AG20443 (cell line): ENCODE measurements at places on chromosomes 7 and 10.

DNA sequence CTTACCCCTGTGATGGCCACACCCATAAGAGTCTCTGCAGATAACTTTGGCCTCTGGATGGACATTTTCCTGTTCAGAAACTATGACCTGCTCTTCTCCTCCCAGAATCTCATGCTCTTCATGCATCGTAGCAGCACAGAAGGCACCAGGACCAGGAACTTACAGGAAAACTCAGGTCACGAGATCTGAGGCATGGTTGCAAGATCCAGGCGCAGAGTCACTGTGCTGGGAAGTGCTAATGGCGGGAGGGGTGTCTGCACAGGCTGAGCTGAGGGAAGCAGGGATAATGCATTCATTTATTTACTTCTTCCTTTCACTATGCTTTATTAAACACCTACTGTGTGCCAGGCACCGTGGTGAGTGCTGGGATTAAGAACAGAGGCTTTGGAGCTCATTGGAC is 48.2 kb upstream of the LOXL4 start:
- no peak for DNase-seq

GRCh38 chr10:62578301-62578700 is 204.1 kb downstream of the ZNF365 start:
- no peak for DNase-seq

- peak; percentile 84 for DNase-seq
Measured at GRCh38 chr10:29807163-29807806, 172.5 kb upstream of the SVIL start.

GRCh38 chr10:48307711-48308018 is 1.2 kb downstream of the MAPK8 start:
- DNase-seq: no peak

DNA sequence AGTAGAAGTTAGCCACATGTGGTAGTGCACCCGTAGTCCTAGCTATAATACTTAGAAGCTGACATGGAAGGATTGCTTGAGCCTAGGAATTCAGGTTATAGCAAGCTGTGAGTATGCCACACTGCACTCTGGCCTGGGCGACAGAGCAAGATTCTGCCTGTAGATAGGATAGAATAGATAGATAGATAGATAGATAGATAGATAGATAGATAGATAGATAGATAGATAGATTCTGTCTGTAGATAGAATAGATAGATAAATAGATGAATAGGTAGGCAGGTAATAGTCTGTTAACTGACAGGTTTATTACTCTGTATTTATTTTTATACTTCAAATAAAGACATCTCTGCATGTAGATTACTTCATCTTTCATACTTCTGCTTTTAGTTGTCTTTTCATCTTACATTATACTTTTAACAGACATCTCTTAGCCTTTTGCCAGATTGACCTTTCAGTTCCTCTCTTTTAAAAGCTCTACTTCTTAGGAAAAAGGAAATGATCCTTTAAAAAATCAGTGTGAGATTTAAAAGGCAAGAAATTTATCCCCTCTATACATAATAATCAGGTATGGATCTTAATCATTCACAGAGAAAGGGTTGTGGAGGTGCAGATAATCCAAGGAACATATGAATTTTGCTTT is 31.8 kb downstream of the CCAR1 start:
- DNase-seq: no peak

DNA sequence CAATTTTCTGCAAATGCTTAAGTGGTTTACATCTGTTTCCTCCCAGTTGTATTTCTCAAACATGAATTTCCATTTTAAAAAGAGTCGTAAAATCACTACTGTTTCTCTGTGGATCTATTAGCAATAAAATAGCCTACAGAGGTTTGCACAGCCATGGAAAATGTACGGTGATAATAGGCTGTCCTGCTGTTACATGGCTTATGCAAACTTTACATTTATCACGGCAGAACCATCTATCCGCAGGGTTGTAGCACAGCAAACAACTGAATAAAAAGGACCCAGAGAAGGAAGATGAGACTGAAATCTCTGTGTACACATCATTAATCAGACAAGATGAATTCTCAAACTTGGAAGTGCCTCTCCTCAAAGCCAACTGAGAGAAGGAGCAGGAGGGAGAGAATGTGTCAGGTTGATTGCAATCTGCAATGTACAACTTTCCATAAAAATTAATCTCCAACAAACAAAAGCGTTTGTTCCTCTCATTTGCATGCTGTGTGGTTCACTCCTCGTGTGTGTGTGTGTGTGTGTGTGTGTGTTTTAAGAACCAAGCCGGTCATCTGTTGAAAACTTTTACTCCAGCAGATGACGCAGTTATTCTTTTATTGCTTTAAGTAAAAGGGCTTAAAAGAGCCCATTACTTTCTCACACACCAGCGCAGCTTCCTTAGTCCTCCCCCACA is 279.3 kb downstream of the SKAP2 start:
- no peak for DNase-seq

DNA sequence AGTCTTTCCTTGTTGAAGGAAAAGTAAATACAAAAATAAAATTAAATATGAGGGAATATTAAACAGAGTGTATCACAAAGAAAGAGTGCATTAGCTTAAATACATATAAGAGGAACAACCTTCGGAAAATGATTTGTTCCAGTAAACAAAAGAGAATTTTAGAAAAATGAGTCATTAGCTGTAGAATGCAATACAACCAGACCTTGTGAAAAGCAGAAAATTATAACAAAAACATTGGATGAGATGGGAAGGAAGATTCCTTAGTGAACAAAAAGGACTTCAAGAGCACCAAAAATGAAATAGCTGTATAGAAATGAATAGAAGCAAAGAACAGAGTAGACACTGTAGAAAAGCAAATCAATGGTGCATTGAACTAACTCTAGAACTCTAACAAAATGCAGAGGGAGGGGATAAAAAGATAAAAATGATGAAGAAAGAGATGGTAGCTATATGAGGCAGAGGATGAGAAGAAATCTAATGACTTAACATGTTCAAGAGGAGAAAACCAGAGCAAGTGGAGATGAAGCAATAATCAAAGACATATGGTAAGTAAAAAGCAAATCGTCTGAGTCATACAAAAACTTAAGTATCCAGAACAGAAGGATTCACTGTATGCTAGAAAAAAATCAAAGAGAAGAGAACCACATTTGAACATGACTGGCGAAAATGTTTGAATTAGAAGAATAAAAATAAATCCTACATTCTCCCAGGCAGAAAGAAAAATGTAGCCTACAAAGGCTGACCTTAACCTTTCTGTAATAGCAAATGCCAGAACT is 190.5 kb downstream of the TMEM26 start:
- DNase-seq: peak; percentile 62

DNA sequence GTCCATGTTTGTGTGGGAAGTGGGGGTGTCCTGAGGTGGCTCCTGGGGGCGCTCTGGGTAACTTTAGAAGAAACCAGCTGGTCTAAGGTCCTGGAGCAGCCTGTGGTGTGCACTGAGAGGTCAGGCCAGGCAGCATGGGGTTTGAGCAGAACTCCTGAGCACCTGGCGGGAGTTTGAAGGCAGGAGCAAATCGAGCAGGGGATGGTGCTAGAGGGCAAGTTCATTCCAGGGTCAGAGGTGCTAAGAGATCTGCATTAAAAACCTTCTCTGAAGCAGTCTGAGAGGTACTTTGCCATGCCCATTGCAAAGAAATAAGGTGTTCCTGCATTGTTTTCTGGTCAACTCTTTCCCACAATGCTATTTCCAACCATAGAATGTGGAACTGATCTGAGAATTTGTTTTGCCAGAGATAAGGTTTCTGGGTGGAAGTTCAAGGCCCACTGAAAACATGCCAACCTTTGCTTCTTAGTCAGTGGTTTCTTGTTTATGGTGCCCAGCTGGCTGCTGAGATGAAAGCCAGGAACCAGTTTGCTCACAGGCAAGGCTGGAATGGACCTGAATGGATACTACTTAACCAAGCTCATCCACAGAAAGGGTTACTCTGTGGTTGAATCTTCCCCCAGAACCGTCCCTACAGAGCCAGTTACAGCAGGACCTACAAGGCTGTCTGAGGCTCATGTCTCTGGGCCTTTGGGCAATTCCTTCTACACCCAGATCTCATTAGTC is 136.3 kb upstream of the TMEM72 start:
- DNase-seq: peak; percentile 19

GRCh38 chr10:20091698-20092097 is 275.5 kb downstream of the PLXDC2 start:
- no peak for DNase-seq

DNA sequence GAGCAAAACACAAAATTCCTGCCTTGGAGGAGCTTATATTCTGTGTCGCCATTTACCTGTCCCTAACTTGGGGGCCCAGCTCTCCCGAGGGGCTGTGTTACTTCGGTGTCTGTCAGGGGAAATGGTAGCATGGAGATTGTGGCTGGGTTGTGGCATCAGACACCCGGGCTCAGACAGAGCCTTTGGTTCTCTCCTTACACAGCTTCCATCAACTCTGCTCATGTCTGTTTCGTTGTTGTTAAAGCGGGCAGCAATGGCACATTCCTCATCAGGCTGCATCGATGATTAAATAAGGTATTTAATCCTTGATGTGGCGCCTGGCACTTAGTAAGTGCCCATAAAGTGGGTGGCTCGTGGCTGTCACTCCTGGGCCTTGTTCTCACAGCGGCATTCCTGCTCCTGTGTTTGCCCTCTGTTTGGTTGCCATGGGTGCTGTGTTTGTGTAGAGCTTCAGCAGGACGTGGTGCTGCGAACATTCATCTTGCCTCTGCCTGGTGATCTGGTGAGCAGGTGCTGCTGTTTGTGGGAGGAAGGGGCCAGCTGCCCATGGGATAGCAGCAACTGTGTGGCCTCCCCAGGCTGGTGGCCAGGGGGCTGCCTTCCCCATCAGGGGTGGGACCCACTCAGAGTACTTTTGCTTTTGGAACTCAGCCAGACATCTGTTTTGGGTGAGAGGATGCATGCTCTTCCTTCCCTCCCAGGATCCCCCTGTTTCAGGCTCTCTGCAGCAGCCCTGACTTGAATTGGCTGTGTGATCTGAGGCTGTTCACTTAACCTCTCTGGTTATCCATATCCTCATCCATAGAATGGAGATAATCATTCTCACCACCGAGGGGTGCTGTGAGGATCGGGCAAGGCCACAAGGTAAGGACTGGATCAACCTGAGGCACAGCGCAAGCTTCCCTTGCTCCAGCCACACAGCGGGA is 207.2 kb upstream of the SVIL start:
- DNase-seq: peak; percentile 42

DNA sequence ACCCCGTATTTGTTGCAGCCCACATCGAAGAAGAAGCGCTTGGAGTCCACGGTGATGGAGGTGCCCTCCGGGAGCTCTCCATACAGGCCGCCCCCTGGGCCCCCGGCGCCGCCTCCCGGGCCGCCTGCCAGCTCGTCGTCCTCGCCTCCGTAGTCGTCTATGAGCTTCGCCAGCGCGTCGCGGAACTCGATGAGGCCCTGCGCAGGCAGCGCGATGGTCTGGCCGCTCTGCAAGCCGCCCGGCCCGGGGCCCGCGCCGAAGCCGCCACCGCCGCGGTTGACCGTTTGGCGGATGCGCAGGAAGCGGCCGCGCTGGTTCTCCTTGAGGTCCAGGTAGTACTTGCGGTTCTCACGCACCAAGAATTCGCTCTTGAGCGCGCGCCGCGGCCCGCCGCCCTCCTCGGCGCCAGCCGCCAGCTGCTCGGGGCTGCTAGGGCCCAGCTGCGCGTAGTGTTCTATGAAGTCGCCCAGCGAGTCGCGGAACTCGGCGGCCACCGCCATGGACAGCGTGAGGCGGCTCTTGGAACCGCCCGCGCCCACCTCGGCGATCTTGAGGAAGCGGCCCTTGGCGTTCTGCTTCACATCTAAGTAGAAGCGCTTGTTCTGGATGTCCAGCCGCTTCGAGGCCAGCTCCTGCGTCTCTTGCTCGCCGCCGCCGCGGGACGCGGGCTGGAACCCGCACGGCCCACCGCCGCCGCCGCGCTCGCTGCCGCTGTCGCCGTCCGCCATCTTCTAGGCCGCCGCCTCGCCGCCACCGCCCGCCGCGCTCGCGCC is 523 bp downstream of the PURB start:
- DNase-seq: peak; percentile 83

DNA sequence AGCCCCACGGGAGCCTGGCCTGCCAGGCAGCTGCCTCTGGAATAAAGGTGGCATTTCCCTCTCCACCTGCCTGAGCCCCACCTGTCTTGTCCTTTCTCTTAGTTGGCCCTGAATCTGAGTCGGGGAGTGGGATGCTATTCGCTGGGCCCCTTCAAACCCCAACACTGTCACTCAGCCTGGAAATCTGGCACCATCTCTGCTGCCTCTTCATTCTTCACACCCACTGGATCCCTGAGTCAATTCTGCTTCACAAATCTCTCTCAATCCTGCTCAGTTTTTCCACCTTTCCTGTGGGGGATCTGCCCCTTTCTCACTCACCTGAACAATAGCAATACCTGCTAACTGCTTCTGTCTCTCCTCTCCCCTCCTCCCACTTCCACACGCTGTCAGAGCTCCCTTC is 10.6 kb downstream of the CRTAC1 start:
- no peak for DNase-seq

GRCh38 chr7:79091661-79092060 is 361.8 kb downstream of the MAGI2 start:
- peak; percentile 10 for DNase-seq

GRCh38 chr10:54914049-54914448 is 113.0 kb upstream of the PCDH15 start:
- no peak for DNase-seq

- peak; percentile 46 for DNase-seq
Measured at GRCh38 chr7:150356265-150356897, 12.2 kb upstream of the REPIN1 start.

GRCh38 chr7:20601121-20601520 is 14.3 kb upstream of the ABCB5 start:
- DNase-seq: no peak

DNA sequence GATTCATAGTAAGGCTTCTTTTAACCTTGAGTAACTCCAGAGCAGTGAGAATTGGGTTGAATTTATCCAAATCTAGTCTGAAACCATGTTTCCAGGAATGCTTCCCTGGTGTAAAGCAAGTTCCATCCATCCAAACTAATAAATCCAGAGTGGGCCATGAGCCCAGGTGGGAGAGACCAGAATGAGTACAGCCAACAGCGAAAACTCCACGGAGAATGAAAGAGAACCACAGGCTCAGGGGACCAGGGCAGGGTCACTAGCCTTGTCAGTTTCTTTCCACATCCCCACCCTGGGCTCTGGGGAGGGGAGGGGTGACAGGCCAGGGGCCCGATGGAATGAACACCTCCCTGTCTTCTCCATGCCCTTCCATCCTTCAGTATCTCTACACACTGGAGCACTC is 180.1 kb downstream of the NEURL1 start:
- no peak for DNase-seq

DNA sequence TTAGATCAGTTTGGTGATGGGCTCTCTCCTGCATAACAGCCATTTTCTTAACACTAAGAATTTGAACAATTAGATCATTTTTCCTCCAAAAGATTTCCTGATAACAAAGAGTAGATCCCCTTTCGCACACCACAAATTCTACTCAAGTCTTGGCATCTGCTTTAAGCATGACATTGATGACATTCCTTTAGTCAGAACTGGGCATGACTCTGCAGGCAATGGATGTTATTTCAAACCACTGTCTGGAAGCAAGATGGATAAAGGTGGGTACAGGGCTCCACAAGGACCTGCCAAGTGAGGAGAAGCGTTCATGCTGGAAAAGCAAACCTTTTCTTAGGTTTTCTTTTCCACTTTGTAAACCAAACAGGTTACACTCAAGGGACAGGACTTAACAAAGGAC is 123.5 kb downstream of the GLCCI1 start:
- no peak for DNase-seq
